ENCODE measurements at places on chromosomes 16 and 17.

DNA sequence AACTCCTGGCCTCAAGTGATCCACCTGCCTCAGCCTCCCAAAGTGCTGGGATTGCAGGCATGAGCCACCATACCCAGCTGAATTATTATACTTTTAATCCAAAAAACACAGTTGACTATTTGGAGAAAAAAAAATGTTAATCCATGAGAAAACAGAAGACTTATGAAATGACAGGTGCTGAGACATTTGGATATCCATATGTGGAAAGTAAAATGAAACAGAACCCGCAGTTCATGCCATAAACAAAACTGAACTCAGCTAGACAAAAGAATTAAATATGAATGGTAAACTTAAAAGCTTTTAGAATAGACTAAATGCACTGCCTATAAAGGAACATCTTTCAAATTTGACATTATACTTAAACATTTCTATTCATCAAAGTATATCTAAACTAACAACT, 8.2 kb upstream of the RBBP6 start:
- DNase-seq = no peak

GRCh38 chr16:31006086-31006385, 4.4 kb downstream of the STX1B start:
- no peak for DNase-seq

DNA sequence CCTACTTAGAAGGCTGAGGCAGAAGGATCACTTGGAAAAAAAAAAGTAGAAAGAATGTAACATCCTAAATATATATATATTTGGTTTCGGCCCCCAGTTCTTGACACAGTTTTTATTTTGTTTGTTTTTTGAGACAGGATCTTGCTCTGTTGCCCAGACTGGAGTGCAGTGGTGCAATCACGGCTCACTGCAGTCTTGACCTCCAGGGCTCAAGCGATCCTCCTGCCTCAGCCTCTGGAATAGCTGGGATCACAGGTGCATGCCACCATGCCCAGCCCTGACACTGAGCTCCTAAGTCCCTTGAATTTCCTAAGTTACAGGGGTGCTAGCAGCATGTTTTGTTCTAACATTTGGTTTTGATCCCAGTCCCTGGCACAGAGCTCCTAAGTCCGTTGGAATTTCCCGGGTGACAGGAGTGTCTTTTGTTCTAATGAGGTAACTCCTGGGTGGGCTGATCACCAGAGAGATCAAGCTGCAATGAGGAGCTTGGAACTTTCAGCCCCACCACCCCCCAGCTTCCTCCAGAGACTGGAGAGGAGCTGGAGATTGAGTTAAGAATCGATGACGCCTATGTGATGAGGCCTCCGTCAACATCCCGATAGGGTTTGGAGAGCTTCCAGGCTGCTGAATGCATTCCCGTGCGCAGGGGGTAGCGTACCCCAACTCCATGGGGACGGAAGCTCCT, 20.0 kb downstream of the MXRA7 start:
- no peak for DNase-seq

DNA sequence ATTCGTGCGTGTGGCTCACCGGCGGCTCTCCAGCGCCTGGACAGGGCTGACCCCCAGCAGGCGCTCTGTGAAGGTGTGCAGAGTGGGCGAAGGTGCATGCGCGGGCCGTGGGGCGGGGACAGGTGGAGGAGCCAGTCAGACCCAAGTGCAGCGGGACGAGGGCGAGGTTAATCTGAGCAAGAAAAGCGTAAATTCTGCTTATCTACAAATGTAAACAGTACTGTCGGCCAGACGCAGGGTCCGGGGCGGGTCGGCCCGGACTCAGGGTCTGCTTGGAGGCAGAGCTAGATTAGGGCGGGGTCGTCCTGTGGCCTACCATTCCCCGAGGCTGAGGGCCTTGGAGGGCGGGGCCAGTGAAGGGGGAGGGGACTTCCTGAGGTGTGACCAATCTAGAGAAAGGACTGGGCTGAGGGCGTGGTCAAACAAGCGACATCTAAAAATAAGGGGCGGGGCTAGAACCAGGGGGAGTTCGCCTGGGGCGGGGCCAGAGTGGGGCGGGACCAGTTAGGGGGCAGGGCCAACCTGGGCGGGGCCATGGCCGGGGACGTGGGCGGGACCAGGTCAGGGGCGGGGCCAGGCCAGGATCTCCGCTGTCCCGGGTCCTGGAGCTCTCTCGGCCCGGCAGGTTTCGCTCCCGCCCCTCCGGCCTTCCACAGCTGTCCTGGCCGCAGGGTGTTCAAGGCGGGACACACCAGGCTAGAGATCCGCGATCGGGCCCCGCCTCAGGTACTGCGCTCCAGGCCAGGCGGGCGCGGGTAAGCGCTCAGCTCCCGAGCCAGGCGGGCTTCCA, at the start of gene SEC14L5:
SEC14L5 (plus strand) TSS at position 611 of the 790 bp plus-strand sequence. CDS start 994 bp downstream, outside the sequence.
- peak; percentile 94 for DNase-seq

DNA sequence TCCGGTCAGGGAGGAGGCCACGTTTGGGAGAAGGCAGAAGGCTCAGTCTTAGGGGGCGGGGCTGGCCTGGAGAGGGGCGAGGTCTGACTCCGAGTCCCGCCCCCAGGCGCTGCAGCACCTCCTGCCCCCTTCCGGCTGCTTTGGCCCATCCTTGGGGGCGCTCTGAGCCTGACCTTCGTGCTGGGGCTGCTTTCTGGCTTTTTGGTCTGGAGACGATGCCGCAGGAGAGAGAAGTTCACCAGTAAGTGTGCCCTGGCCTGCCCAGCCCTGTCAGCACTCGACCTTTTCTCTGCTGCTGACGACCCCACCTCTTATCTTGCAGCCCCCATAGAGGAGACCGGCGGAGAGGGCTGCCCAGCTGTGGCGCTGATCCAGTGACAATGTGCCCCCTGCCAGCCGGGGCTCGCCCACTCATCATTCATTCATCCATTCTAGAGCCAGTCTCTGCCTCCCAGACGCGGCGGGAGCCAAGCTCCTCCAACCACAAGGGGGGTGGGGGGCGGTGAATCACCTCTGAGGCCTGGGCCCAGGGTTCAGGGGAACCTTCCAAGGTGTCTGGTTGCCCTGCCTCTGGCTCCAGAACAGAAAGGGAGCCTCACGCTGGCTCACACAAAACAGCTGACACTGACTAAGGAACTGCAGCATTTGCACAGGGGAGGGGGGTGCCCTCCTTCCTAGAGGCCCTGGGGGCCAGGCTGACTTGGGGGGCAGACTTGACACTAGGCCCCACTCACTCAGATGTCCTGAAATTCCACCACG, 1.5 kb downstream of the TNFRSF12A start:
- peak; percentile 96 for DNase-seq

DNA sequence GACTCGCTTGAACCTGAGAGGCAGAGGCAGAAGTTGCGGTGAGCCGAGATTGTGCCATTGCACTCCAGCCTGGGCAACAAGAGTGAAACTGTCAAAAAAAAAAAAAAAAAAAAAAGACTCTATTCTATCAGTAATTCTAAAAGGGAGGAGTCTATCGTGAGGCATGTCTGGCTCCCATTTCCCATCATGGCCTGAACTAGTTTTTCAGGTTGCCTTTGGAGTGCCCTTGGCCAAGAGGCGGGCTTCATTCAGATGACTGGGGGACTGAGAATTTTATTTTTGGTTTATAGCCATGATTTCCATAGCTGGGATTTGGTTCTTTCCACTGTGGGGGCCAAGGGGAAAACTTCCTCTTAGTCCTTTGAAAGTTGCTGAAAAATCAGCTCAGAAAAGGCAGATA, 3.5 kb upstream of the SNX29 start:
- DNase-seq = no peak

DNA sequence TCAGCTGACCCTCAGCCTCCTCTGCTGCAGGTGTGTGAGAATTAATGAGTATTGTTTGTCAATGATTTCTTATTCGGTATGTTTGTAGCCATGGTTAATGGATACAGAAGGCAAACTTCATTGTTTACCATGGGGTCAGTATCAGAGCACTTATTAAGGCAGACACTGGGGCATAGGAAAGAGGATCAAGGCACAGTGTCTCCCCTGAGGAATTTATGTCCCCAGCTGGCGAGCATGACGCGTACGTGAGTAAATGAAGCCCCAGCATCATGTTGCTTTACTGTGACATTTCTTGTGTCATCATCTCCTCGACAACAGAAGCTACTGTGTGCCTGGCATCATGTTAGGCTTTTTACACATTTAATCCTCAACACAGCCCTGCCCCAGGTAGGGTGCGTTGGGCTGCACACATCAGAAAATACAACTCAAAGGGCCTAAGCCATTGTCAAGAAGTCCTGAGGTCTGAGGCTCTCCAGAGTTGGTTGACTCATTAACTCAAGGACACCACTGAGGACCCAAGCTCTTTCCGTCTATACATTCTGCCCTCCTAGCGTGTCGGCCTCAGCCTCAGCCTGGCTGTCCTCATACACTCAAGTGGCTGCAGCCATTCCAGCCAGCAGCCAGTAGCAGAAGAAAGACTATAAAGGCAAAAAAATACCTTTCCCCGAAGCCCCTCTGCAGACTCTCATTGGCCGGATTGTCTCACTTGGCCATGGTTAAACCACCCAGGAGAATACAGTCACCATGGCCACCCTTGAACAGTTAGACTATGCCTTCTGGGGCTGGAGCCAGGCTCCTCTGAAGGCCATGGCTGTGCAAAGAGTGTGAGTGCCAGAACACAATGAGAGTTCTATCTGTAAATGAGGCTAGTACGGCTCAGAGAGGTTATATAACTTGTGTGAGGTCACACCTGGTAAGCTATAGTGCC, 13.9 kb upstream of the ZCCHC14 start:
- DNase-seq = no peak

DNA sequence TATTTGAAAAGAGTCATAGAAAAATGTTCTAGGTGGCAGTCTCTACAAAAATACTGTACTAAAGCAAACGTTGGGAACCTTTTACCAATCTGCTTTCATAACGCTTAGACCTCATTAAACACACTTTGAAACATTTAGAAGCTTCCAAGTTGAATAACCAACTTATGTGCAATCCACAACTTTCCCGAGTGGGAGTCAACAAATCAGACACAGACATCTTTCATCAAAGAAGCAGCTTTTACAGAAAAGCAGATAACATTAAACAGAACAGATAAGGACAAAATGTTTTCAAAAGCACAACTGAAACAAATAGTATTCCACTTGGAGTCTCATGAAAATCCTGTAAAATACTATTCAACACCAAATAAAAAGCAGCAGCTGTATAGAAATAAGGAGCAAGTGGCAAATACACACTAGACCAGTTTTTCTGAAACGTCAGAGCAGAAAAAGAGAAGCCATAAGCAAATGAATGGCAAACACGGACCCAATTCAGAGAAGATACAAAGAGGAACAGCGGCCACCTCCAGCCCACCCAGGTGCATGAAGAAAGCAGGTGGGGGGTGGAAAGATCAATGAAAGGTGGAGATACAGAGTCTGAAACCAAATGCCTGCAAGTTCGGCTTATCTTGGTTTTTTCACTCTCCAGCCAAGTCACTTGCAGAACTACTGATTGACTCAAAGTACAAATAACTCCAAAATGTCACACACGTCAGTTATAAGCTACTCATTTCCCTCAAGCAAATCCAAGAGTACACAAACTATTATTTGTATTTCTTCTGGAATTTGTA, 18.4 kb upstream of the FBF1 start:
- DNase-seq = no peak

- DNase-seq = no peak
Measured at GRCh38 chr17:41740506-41740905, 6.1 kb upstream of the HAP1 start.

DNA sequence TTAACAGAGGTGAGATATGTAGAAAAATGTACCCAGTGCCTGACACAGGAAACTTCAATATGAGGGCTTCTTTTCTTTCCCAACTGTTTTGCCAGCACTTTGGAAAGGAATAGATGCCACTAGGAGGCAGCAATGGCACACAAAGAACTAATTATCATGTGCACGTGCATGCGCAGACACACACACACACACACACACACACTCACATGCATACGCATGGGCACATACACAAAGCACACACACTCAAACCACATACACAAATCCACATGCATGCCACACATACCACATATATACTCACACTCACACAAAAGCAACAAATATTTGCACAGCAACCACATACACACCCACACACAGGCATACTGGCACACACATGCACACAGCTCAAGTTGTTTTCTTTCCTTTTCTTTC, 8.8 kb upstream of the CEP112 start:
- peak; percentile 65 for DNase-seq

GRCh38 chr16:68786685-68787418, 49.8 kb downstream of the CDH1 start:
- peak; percentile 8 for DNase-seq

DNA sequence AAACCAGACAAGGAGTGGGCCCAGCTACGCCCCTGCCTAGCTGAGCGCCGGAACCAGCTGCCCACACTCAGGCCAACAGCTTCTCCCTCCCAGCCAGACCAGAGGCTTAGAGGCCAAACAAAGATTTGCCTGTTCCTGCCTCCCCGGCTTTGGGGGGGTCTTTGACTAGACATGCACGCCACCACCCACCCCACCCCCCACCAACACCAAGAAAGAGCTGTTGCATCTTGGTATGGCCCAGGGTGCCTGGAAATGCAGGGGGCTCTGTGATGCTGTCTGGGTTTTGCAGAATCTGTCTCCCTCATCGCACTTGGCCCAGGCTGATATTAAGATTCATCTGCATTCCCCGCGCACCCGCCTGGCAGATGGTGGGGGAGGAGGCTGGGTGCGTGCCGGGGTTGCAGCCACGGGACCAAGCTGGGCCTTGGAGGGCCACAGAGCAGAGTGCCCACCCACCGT, 1.3 kb upstream of the NXPH3 start:
- DNase-seq = no peak

GRCh38 chr17:40825599-40825998, 3.2 kb upstream of the KRT10 start:
- DNase-seq = no peak

DNA sequence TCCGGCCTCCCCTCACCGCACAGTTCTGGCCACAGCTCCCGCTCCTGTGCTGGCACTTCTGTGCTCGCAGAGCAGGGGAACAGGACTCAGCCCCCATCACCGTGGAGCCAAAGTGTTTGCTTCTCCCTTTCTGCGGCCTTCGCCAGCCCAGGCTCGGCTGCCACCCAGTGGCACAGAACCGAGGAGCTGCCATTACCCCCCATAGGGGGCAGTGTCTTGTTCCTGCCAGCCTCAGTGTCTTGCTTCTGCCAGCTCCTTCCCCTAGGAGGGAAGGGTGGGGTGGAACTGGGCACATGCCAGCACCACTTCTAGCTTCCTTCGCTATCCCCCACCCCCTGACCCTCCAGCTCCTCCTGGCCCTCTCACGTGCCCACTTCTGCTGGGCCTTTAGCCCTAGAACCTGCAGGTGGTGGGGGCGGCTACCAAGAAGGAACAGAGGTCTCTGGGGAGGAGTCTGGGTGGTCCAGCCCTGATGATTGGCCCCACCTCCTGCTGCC, 645 bp upstream of the ELMO3 start:
- DNase-seq = no peak

- no peak for DNase-seq
Measured at GRCh38 chr16:50271148-50272041, 5.0 kb downstream of the ADCY7 start.

- no peak for DNase-seq
Measured at GRCh38 chr17:7818746-7819645, 15.0 kb upstream of the KDM6B start.

- no peak for DNase-seq
Measured at GRCh38 chr17:34892461-34893249, 68.6 kb downstream of the CCT6B start.
